ENCODE measurements at places on chromosomes 6 and 20. TPM values are rescaled to one million over a fixed set of nuclear protein-coding genes. Genes with fewer than 3 reads are reported as not detected.

DNA sequence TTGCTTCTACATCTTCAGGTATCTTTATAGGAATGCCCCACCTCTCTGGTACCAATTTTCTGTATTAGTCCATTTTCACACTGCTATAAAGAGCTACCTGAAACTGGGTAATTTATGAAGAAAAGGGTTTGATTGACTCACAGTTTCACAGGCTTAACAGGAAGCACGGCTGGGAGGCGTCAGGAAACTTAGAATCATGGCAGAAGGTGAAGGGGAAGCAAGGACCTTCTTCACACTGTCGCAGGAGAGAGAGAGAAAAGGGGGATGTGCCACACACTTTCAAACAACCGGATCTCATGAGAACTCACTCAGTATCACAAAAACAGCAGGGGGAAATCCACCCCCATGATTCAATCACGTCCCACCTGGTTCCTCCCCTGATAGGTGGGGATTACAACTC, 24.4 kb upstream of the LY86 start:
- H3K27ac ChIP-seq, result no peak overlapping the region
- no peaks in the 10 kb centered on the region for H3K36me3 ChIP-seq
- no peaks in the 10 kb centered on the region for H3K27me3 ChIP-seq
- H3K4me1 ChIP-seq, result no peaks in the 10 kb centered on the region
- no peak for DNase-seq
- H3K4me3 ChIP-seq, result no peak overlapping the region

Gene TSHZ2
- polyA plus RNA-seq, result 6.0 TPM

Gene SERPINB6
- 94.2 TPM for polyA plus RNA-seq

- no peak for DNase-seq
- no peak overlapping the region for H3K27ac ChIP-seq
- H3K4me3 ChIP-seq, result no peak overlapping the region
- no peaks in the 10 kb centered on the region for H3K36me3 ChIP-seq
- H3K4me1 ChIP-seq, result no peaks in the 10 kb centered on the region
- H3K27me3 ChIP-seq, result no peaks in the 10 kb centered on the region
These were observed 55.7 kb downstream of the HNF4A start for GRCh38 chr20:44411020-44411756.

GRCh38 chr6:163260911-163261310, 153.6 kb upstream of the QKI start:
- H3K4me3 ChIP-seq, result no peak overlapping the region
- H3K27ac ChIP-seq, result no peak overlapping the region
- H3K36me3 ChIP-seq, result no peaks in the 10 kb centered on the region
- no peaks in the 10 kb centered on the region for H3K4me1 ChIP-seq
- no peak for DNase-seq
- H3K27me3 ChIP-seq, result no peaks in the 10 kb centered on the region

DNA sequence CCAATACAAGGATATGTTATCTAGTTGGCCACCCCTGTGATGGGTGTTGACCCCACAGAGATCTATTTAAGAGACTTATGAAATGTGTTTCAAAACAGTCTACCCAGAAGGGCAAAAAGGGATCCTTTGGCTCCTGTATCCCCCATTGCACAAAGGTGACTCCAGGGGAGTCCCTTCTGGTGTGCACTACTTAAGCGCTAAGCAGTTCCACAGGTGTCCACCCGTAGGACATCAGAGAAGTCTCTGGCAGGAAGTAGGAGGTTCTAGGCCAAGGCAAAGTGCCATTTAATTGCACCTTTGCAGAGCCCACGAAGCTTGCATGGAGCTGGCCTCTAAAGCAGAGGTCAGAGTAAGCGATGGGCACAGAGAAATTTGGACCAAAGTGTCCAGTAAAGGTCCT, 147.7 kb downstream of the MRPL14 start:
- peak; percentile 11 for DNase-seq
- H3K27ac ChIP-seq, result no peak overlapping the region
- H3K36me3 ChIP-seq, result no peaks in the 10 kb centered on the region
- no peaks in the 10 kb centered on the region for H3K27me3 ChIP-seq
- no peak overlapping the region for H3K4me3 ChIP-seq

DNA sequence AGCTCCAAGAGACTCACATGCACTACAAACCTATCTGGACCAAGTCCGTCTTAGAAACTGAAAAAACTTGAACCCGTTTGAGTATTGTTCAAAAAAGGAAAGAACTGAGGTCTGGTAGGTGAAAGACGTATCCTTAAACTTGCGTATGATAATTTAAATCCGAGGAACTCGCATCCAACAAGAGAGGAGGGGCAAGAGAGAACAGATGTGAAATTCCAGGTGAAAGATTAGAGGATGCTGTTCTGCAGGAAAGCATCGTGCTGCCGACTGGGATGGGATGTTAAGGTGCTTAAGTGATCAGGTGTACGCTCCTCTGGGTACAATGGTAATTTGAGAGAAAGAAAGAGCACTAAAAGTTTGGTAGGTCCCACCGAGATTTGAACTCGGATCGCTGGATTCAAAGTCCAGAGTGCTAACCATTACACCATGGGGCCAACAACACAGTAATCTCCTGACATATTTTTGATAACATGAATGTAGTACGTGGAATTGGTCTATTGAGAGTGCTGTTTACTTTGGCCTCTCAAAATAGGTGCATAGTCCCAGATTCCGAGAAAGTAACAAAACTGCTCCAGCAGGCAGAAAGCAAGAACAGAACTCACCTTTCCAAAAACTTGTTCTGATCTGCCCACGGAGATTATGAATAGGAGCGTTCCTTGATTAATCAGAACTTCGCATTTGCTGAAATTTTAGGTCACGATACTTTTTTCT, 53.5 kb upstream of the BTN3A2 start:
- H3K4me1 ChIP-seq, result peaks cover 4% of the 10 kb centered on the region
- no peaks in the 10 kb centered on the region for H3K36me3 ChIP-seq
- peak overlapping the region; percentile 81 for H3K4me3 ChIP-seq
- H3K27ac ChIP-seq, result peak overlapping the region; percentile 50

DNA sequence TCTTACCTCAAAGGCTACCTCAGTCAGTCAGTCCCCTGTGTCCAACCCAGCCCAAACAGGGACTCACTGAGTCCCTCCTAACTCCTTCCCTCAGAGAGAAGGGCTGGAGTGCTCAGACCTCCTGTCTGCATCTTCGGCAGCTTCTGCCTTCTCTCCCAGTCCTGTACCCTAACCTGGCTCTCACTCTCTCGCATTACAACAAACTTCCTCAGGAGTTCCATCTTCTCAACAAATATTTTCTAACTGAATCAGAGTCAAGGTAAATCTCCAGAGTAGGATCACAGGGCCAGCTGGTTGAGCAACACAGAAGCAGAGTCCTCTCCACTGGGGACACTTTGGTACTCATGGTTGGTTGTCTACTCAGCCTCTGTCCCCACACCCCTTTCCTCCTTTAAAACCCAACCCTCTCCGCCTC, 92.3 kb downstream of the MRPL14 start:
- H3K4me3 ChIP-seq, result no peak overlapping the region
- H3K27me3 ChIP-seq, result no peaks in the 10 kb centered on the region
- H3K27ac ChIP-seq, result no peak overlapping the region
- no peaks in the 10 kb centered on the region for H3K4me1 ChIP-seq

Gene TMEM200A
- 0.37 TPM for polyA plus RNA-seq

- no peak overlapping the region for H3K27ac ChIP-seq
- peak overlapping the region; percentile 40 for H3K4me3 ChIP-seq
- H3K4me1 ChIP-seq, result no peaks in the 10 kb centered on the region
- no peaks in the 10 kb centered on the region for H3K27me3 ChIP-seq
- DNase-seq, result no peak
These were observed 75.1 kb upstream of the ATXN1 start for GRCh38 chr6:16836144-16836981.

Gene GINS1
- 1.1 TPM for polyA plus RNA-seq

DNA sequence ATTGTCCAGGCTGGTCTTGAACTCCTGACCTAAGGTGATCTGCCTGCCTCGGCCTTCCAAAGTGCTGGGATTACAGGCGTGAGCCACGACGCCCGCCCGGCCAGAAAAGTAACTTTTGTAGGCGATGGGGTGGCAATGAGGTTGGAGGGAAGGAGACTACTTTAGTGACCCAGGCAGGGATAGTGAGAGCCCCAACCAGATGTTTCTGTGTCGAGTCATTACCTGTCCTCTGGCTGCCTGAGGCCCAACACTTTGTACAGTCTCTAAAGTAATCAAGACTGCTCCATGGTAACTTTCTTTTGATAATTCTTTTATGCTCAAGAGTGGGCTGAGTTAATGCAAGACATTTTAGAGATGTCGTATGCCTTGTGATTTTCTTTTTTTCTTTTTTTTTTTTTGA, 6.8 kb downstream of the SASH1 start:
- no peaks in the 10 kb centered on the region for H3K27me3 ChIP-seq
- H3K4me1 ChIP-seq, result no peaks in the 10 kb centered on the region
- H3K36me3 ChIP-seq, result no peaks in the 10 kb centered on the region
- no peak overlapping the region for H3K4me3 ChIP-seq

Gene PRDM13
- polyA plus RNA-seq, result not detected

GRCh38 chr6:125267806-125268523, 33.8 kb downstream of the HDDC2 start:
- H3K27me3 ChIP-seq, result no peaks in the 10 kb centered on the region
- no peaks in the 10 kb centered on the region for H3K36me3 ChIP-seq
- no peak overlapping the region for H3K27ac ChIP-seq
- no peak overlapping the region for H3K4me3 ChIP-seq
- DNase-seq, result no peak
- no peaks in the 10 kb centered on the region for H3K4me1 ChIP-seq

- peak; percentile 15 for DNase-seq
- no peaks in the 10 kb centered on the region for H3K36me3 ChIP-seq
- H3K4me1 ChIP-seq, result no peaks in the 10 kb centered on the region
- H3K27ac ChIP-seq, result peak within 1 kb of the TSS; percentile 27
These were observed at the start of gene MOCS1 for GRCh38 chr6:39934131-39934757. Gene MOCS1 (minus strand): TSS chr6:39934462. CDS start chr6:39934417, 45 bp downstream.

Gene RIPOR3
- polyA plus RNA-seq, result 1.7 TPM

DNA sequence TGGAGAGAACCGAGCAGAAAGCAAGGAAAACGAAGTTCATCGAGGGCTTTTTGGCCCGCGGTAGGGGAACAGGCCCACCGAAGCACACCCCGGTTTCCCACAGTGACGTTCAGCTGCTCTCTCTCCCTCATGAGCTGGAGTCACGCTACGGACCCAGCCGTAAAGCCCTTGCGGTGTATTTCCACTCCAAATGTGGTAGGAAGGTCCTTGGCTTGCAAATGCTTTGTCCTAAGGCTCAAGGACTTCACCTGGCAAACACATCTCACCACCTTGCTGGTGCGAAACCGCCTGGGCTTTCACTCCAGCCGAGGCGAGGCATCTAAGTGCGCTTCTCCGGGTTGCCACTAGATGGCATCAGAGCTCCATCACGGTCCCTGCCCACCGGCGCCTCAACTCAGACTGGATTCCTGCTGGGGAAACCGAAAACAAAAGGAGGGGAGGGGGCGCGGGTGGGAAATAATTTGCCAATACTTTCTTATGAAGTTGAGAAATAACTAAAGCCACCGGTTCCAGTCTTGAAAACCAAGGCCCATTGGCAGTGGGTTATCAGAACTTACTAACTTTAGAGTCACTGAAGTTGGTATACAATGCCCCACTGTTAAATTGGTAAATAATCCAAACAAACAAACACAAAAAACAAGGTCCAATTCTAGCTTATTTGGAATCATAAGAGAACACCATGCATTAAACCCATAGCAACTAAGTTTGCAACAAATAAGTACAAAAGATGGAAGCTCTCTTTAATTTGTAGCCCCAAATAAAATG, 13.4 kb upstream of the FOXC1 start:
- peaks cover 4% of the 10 kb centered on the region for H3K4me1 ChIP-seq
- H3K27ac ChIP-seq, result no peak overlapping the region
- no peaks in the 10 kb centered on the region for H3K36me3 ChIP-seq

GRCh38 chr6:31713991-31714684, 1.0 kb upstream of the LY6G6D start:
- DNase-seq, result no peak
- H3K27ac ChIP-seq, result no peak overlapping the region
- H3K27me3 ChIP-seq, result no peaks in the 10 kb centered on the region

Gene FAM217A
- polyA plus RNA-seq, result not detected

DNA sequence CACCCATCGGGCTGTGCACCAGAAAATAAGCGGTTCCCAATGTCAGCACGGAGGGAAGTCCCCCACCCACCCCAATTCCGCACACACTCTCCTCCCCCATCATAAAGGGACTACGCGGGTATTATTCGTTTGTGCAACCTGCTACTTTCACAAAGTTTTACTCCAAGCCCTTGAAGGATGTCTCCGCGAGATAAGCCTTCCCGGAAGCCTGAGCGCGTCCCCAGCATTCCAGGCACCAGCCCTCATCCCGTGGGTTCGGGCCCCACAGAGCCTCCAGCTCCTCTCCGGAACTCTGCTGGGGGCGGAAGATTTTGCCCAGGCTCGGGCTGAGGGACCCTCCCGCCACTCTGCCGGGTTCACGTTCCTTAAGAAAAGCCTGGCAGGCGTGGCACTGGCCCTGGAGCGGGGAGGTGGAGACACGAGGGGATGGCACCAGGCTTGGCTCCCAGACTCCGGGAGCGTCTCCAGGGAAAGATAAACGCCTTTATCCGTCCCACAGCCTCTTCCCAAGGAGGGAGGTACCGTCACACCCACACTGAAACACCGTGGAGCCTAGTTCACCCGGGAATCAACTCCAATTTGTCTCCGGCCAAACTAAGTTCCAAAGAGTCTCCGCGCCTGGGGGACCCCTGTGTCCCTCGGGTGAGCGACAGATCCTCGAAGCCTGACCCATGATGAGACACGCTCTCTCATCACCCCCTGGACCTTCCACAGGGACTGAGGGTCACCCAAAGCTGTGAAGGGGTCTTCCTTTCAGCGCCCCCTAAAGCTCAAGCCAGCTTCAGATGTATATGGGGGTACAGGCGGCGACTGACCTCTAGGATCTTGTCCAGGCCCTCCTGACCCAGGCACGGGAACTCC, 934 bp downstream of the KCNK5 start:
- H3K4me3 ChIP-seq, result peak overlapping the region; percentile 54
- H3K4me1 ChIP-seq, result peaks cover 18% of the 10 kb centered on the region
- H3K27me3 ChIP-seq, result no peaks in the 10 kb centered on the region
- DNase-seq, result no peak

Gene VSTM2L
- polyA plus RNA-seq, result not detected

DNA sequence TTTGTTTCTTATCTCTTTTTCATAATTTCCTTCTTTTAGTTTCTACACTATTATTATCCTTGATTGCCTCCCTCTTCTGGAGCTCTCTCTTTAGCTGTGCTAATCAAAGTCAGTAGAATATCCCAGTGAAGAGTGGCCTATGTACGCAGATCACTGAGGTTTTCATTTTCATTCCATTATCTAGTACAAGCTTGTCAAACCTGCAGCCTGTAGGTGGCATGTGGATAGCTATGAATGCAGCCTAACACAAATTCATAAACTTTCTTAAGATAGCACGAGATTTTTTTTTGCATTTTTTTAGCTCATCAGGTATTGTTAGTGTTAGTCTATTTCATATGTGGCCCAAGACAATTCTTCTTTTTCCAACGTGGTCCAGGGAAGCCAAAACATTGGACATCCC, 825.7 kb upstream of the MAP3K7 start:
- no peak overlapping the region for H3K4me3 ChIP-seq
- no peaks in the 10 kb centered on the region for H3K27me3 ChIP-seq
- DNase-seq, result no peak
- no peaks in the 10 kb centered on the region for H3K36me3 ChIP-seq

DNA sequence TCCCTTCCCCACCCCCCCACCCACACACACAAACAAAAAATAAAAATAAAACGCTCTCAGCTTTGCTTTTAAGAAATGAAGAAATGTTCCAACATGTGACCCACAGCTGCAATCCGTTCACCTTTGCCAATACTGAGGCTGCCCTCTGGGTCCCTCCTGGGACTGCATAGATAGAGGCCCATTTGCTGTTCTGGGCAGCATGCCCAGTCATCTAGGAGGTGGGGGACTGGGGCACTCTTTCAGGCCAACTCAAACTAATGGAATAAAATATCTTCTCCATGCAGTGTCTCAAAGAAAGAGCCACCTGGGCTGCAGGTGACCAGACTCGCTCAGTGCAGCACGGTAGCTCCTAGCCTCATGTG, 79.9 kb downstream of the SLC22A3 start:
- no peaks in the 10 kb centered on the region for H3K27me3 ChIP-seq
- no peaks in the 10 kb centered on the region for H3K4me1 ChIP-seq
- H3K4me3 ChIP-seq, result no peak overlapping the region
- no peak for DNase-seq
- H3K36me3 ChIP-seq, result no peaks in the 10 kb centered on the region

Data from naive thymus-derived CD4-positive, alpha-beta T cell (primary cell).